ENCODE measurements at places on chromosomes 1 and 21. TPM values are rescaled to one million over a fixed set of nuclear protein-coding genes. Genes with fewer than 3 reads are reported as not detected.

TMEM52 gene
- not detected for total RNA-seq

NUP210L gene
- under 0.01 TPM for total RNA-seq

ARTN gene
- not detected for total RNA-seq

KANK4 gene
- total RNA-seq, result under 0.01 TPM

TMEM79 gene
- total RNA-seq, result 0.88 TPM

PROK1 gene
- total RNA-seq, result not detected

PLPP3 gene
- 243 TPM for total RNA-seq

OLIG2 gene
- not detected for total RNA-seq

MYOG gene
- not detected for total RNA-seq

GRCh38 chr1:79899914-79900313 lies 893.4 kb upstream of the ADGRL4 start:
- DNase-seq, result peak; percentile 68

GRCh38 chr1:35164893-35165292 lies 28.1 kb downstream of the SFPQ start:
- no peak for DNase-seq

DNA sequence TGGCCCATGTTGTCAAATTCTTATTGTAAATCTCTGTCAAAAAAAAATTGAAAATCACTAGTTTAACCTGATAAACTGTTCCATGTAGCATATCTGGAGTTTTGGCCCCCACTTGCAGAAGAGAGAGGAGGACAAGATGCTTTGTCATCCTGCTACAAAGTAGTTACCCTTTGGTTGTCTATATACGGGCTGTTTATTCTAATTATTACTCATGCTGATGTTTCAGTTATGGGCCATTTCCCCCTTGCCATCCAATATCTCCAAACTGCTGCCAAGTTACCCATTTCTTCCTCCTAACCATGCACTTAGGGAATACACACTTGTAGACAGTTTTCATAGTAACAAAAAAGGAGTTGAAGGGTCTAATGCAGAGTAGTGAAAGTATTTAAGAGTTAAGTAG lies 22.6 kb downstream of the STX12 start:
- peak; percentile 62 for DNase-seq

DNA sequence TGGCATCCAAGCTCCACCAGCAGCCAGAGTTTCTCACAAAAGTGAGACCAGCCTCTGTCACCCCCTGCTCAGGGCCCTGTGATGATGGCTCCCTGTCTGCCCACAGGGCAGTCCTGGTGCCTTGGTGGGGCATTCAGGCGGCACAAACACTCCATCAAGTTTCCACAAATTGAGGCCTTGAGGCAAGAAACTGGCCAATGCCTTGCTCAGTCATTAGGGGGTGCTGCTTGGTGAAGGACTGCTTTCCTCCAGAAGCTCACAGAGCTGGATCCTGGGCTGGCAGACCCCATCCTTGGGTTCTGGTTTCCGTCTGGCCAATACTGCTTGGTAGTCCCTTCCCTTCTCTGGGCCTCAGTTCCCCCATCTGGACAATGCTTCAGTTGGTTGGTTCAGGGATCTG lies 12.5 kb upstream of the AHDC1 start:
- DNase-seq, result peak; percentile 59

GRCh38 chr1:231337043-231337471 lies 595 bp downstream of the EXOC8 start:
- DNase-seq, result peak; percentile 74

DNA sequence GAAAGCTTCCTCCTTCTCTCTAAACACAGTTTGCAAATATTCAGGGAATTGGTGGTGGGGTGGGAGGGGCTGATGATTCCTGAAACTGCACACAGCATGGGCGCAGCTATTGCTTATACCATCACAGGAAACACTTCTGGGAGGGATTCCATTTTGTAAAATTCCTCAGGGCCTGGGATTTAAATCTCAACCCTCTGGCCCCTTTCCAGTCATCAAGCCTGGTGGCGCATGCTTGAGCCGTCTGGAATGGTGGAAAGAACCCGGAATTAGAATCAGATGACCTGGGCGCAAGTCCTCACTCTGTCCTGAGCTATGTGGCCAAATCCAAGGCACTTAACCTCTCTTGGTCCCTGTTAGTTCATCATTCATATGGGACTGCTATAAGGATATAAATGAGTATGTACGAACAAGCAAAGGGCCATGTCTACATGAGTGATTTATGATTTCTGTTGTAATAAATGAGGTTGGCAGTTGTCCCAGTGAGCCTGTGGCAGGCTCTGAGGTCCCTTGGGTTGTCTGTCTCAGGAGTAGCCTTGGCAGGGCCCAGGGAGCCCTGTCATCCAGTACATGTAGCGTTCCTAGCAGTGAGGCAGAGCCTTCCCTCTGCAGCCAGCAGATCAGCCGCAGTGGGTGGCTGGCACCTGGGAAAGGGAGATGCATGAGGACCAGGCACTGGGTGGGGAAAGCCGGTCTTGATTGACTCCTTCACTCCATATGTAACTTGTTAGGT lies 72.0 kb downstream of the MAN1C1 start:
- peak; percentile 78 for DNase-seq

DNA sequence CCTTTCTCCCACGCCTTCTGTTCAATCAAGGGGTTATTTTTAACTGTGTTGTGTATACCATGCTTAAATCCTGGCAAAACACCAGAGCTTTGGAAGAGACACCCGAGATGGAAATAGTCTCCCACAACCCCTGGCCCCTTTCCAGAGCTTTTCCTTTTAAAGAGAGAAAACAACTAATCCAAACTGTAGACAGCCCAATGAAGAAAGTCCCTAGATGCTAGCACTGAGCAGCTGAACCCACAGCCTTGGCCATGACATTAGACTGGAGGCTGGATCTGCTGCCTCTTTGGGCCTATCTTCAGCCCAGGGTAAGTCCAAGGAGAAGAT lies 64.9 kb upstream of the ARTN start:
- DNase-seq, result no peak

DNA sequence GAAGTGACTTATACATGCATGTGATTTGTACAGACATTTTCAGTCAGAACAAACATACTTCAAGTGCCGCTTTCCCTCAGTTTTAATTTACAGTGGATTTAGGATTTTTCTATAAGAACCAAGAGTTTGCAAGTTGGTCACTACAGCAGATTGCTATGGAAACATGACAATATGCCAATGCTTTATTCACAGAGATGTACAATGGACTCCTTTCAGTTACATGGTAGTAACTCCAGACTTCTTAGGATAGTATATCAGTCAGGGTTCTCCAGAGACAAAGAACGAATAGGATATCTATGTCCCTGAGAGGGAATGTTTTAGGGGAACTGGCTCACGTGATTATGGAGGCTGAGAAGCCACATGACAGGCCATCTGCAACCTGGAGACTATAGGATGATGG lies 27.4 kb downstream of the IFI44 start:
- no peak for DNase-seq

- DNase-seq, result no peak
Observed at GRCh38 chr1:57311411-57311810, 112.4 kb downstream of the DAB1 start.

DNA sequence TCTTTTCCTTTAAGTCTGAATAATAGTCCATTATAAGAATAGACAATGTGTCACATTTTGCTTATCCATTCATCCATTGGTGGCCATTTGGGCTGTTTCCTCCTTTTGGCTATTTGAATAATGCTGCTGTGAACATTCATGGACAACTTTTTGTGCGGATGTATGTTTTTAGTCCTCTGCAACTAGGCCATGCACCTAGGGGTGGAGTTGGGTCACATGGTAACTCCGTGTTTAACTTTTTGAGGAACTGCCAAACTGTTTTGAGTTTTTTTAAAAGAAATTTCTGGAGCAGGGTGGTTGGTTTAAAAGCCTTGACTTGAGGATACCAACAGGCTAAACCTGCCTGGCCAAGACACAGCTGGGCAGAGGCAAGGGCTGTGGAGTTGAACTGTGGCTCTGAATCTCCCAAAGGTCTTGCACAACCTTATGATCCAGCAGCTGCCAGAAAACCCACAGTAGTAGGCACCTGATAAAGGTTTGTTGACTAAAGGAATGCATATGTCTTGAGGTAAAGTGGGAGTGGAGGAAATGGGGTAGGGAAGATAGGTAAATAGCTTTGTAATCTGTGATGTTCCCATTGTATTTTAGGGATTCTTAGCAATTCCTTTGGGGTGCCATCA lies 5.6 kb upstream of the RPTN start:
- no peak for DNase-seq

DNA sequence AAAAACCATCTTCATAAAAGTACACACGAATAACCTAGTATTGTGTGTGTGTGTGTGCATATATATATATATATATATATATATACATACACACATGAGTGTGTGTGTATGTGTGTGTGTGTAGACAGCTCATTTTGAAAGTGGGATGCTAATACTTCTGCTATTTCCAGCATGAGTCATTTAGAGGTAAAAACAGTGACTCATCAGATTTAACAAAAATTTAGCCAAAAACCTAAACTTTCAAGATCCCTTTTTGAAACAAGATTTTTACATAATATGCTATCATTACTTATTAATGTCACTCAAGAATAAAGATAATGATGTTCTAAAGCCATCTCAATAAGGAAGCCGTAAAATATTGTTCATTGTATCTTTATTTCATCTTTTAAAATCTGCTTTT lies 35.6 kb upstream of the ADGRL4 start:
- DNase-seq, result no peak

GRCh38 chr1:9654834-9655723 lies 3.5 kb downstream of the PIK3CD start:
- peak; percentile 81 for DNase-seq

GRCh38 chr1:12567288-12567819 lies 50.7 kb downstream of the DHRS3 start:
- peak; percentile 66 for DNase-seq

GRCh38 chr21:14056771-14057191 lies 154.0 kb downstream of the LIPI start:
- no peak for DNase-seq

GRCh38 chr1:53361541-53361961 lies 33.7 kb upstream of the LRP8 start:
- no peak for DNase-seq

GRCh38 chr1:165152109-165152508 lies 204.4 kb downstream of the LMX1A start:
- no peak for DNase-seq

DNA sequence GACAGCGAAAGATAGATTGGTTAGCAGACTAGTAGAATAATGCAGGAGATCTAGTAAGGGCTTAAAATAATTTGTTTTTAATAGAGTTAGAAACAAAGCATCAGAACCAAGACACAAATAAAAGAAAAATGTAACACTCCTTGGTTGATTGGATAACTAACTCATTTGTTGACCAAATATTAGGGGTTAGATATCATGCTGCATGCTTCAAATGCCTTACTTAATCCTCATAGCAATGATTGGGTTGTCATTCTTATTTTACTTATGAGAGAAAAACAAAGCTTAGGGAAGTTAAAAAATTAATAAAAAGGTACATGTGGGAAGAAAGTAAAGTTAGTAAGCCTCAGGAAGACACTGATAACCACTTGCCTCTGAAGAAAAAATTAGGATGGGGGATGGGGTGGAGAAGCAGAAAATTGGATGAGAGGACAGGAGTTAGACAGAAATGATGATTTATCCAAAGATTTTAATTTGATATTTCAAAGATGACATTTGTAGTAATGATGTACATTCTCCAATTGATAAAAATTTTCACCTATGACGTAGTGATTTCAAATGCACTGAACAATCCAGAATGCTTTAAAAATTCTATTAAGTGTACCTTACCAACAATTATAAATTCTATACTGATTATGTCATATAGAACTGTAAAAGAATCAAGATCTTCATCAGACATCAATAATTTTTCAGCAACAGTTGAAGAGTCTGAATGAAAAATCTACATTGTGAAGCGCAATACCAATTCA lies 374.7 kb downstream of the COL11A1 start:
- DNase-seq, result no peak

Measured in osteoblast (primary cell).